ENCODE measurements at places on chromosomes 1 and 21.

- DNase-seq = no peak
Observed at GRCh38 chr1:156623946-156624813, 5.0 kb downstream of the HAPLN2 start.

DNA sequence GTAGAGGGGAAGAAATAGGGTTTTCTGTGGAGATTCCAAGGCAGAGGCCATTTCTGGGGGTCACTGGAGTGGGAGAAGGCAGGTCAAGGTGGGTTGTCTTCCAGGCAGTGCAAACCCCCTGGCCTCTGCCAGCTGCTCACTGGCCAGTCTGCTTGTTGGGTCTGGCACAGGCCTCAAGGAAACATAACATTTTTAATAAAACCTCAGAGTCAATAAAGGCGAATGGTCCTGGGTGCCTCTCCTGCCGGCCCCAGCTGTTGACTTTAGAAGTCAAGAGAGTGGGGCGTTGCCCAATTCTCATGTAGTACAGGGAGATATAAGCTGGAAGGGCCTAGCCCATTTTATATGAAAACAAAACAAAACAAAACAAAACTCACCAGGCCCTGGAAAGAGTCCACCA, 36.6 kb downstream of the RUNX3 start:
- no peak for DNase-seq

DNA sequence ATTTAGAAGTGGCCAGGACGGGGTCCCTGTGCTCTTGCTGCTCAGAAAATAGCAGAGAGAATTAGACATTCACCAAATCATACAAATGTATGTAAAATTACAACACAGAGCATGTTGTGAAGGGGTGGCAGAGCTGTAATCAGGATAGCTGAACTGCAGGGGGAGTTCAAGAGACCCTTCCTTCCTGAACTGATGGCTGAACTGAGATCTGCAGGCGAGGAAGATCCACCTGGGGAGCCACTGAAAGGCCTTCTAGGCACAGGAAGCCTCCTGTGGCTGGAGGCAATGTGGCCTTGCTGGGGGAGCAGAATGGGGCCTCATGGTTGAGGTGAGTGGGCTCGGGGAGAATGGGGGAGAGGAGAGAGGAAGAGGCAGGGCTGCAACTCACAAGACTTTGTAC, 216.5 kb downstream of the PRDM2 start:
- no peak for DNase-seq

DNA sequence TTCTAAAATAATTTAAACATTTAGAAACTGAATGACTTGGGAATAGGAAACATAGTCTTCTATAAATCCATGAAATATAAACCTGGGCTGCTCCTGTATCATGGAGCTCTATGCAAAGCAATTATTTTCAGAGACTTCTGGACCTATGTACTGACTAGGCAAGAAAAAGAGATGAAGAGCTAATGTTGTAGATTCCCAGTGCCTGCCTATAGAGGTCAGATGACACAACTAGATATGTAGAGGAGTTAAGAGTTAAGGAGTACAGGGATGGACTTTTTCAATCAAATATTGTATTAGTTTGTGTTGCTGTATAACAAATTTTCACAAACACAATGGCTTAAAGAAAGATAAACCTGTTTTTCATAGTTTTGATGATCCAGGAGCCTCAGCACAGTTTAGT, 1434.5 kb downstream of the KCNT2 start:
- no peak for DNase-seq

DNA sequence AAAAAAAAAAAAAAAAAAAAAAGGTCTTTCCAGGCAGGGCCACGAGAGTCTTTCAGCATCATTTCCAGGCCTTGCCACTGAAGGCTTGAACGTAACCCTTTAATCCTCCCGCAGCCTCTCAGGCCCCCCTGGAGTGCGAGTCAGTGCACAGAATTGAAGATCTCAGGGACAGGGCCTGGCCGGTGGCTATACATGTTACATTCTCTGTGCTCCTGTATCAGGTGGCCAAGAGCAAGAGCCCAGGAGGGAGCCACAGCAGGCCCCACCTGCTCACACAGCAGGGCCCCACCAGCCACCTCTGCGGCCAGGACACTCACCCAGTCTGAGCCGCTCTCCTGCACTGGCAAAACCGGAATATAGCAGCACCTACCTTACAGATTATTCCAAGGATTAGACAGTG, 34.1 kb upstream of the SLC25A33 start:
- DNase-seq = no peak

GRCh38 chr1:167367705-167368104, 147.0 kb downstream of the POU2F1 start:
- DNase-seq = no peak

GRCh38 chr1:220149742-220150141, 55.8 kb downstream of the IARS2 start:
- DNase-seq = no peak

- DNase-seq = no peak
Observed at GRCh38 chr1:205368478-205368877, 11.8 kb upstream of the KLHDC8A start.
